ENCODE measurements at places on chromosomes 7 and 10.

GRCh38 chr10:117223693-117224430 lies 17.1 kb upstream of the SLC18A2 start:
- no peak for DNase-seq

GRCh38 chr10:60627778-60628748 lies 150.2 kb upstream of the CDK1 start:
- no peak for DNase-seq

- no peak for DNase-seq
These were observed 39.9 kb upstream of the EGR2 start for GRCh38 chr10:62856021-62856420.

GRCh38 chr7:80017101-80017698 lies 117.4 kb upstream of the GNAI1 start:
- DNase-seq: no peak

DNA sequence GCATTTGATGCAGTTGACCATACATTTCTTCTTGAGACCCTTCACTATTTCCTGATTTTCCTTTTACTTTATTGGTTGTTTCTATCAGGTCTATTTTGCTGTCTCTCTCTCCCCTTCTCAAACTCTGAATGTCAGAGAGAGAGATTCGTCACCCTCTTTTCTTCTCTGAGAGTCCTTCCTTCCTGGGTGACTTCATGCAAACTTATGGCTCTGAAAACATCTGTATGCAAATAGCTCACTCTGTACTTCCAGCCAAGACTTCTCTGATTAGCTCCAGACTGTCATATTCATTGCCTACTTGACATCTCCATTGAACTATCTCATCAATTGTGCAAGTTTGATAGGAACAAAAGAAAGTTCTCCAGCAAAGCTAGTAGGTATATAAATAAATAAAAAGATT lies 191.7 kb upstream of the KLF6 start:
- no peak for DNase-seq

DNA sequence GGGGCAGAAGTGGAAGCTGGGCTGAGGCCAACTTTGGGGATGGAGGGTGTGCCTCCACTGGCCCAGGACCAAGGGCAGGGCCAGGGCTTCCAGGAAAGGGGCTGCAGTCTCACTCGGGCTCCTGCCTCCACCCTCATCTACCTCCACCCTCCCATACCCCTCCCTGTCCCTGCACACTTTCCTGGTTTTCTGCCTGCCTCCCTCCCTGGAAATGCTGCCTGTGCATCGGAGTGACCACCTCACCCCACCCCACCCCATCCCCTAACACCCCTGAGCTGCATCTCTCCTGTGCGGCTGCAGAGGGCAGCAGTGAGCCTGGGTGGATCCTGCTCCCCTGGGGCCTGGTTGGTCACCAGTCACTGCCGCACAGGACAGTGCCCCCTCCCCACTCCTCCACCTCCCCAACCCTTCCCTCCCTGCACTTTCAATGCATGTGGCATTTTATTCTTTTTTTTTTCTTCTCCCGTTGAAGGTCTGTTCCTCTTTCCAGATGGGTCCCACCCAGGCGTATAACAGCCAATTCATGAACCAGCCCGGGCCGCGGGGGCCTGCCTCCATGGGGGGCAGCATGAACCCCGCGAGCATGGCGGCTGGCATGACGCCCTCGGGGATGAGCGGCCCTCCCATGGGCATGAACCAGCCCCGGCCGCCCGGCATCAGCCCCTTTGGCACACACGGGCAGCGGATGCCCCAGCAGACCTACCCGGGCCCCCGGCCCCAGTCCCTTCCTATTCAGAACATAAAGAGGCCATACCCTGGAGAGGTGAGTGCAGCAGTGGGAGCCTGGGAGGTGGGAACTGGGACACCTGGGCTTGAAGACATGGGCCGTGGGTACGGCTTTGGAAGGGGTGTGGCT lies 54.1 kb upstream of the PPIF start:
- DNase-seq: peak; percentile 68

- DNase-seq: no peak
These were observed 12.0 kb downstream of the CACUL1 start for GRCh38 chr10:118742782-118743181.

GRCh38 chr10:13784067-13784466 lies 197.3 kb downstream of the PRPF18 start:
- DNase-seq: no peak

DNA sequence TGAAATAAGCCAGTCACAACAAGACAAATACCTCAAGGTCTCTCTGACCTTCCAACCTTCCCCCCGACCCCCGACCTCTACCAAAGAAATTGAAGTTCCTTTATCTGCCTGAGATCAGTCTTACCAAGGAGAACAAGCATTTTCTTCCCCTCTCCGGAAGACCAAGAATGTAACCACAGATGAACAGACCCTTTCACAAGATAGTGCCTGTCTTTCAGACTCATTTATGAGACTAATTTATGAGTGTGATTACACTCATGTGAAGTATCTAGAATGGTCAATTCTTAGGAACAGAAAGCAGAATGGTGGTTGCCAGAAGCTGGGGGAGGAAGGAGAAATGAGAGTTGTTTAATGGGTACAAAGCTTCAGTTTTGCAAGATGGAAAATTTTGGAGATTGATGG lies 108.9 kb upstream of the MKLN1 start:
- no peak for DNase-seq

DNA sequence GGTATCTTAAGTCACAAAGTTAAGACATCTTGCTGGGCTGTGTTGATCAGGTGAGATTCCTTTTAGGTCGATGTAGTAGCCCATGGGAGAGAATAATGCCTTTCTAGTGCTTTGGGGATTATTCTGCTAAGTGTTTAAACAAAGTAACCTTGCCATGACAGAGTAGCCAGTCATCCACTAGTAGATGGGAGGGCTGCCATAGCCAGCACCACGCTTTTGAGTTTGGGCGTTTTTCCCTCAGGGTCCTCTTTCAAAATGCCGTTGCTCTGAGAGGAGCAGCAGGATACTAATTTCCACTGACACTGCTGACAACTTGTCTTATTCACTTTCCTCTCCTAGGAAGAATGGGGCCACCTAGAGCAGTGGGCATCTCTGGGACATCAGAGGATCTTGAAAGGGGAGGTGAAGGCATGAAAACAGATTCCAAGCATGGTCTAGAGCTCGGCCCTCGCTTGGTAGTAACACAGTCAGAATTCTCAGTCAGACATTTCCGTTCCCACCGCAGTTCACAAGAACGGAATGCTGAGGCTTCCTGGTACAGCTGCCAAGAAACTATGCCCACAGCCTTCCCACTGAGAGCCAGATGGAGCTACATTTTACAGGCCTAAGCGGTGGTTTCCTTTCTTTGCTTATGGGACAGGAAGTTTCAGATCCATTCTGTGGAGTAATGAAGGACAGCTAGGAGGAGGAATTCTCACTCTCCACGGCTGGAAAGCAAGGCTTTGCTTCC lies 15.3 kb upstream of the RSU1 start:
- DNase-seq: no peak

GRCh38 chr7:142320883-142321282 lies 63.0 kb upstream of the PRSS58 start:
- no peak for DNase-seq
